ENCODE measurements at places on chromosomes 11 and 22.

DNA sequence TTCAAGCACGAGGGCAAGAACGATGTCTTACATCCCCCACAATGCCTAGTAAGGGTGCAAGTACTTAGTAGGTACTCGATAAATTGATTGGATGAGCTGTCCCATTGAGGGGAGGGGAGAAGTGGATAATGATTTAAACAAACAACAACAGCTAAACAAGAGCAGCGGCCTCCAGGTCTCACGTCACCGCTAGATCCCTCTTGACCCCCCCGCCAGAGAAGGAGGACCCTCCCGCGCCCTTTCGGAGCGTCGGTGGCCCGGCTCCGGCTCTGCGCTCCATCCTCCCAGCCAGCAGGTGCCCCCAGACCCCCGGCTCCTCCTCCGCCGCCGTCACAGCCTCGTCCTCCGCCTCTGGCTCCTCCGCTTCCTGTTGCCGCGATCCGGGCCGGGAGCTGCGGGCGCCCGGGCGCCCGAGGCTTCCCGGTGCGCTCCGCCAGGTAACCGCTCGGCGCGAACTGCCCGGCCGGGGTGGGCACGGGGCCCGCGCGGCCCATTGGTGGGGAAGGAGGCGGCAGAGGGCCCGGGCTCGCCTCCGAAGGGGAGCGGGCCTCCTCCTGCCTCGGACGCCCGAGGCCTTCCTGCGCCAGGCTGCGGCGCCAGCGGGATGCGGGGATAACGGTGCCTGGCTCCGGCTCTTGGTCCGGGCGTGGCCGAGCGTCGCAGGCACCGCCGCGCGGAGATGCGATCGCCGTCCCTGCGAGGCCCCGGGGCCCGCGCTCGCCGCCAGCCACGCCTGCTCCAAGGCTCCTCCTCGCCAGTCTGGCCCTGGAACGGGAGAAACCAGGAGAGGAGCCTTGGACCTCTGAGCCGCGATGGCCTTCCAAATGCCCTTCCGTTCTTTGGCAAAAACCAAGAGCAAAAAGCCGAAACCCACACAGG lies at the start of gene TLCD5:
Gene TLCD5, plus strand, starts transcription at position 368 of the 879 bp plus-strand sequence. CDS start 2,143 bp downstream, outside the sequence.
- no peak for DNase-seq

DNA sequence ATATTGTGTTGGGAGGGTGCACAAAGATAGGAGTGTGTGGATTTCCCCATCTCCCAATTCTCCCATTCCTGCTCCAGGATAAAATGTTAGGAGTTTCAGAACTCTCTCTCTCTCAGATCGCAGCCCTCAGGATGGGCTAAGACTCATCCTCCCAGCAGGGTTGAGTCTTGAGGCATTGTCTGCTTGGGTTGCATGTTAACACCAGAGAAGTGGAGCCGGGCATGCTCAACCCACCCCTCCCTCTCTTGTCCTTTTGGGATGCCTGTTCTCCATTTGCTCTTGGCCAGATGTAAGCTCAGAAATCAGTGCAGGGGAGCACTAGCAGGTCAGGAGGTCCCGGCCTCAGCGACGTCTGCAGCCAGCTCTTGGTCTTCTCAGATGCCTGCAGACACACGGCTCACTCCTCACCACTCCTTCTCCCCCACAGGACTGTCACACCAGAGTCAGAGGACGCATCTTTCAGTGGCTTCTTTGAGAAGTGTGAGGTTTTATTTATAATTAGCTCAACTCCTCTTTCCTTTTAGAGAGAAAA lies 1456.5 kb downstream of the TBC1D22A start:
- no peak for DNase-seq

DNA sequence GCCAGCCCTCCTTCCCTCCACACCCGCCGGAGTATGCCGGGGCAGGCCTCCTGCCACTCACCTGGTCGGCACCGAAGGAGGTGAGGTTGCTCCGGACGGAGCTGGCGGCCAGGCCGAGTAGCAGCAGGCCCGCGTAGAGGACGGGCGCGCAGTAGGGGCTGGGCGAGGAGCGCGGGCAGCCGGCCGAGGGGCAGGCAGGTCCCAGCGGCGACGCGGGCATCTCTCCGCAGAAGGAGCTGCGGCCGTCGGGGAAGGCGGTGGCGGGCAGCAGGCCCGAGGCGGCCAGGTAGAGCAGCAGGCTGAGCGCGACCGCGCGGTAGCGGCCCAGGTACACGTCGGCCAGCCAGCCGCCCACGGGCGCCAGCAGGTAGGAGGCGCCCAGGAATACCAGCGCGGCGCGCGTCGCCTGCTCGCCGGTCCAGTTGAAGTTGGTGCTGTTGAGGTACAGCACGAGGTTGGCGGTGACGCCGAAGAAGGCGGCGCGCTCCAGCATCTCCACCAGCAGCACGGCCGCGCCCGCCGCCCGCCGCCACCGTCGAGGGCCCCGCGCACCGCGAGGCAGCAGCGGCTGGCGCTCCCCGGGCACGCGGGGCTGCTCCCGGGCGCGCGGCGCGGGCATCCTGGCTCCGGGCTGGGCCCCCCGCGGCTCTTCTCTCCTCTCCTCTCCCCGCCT lies 907 bp downstream of the SLC15A3 start:
- no peak for DNase-seq

DNA sequence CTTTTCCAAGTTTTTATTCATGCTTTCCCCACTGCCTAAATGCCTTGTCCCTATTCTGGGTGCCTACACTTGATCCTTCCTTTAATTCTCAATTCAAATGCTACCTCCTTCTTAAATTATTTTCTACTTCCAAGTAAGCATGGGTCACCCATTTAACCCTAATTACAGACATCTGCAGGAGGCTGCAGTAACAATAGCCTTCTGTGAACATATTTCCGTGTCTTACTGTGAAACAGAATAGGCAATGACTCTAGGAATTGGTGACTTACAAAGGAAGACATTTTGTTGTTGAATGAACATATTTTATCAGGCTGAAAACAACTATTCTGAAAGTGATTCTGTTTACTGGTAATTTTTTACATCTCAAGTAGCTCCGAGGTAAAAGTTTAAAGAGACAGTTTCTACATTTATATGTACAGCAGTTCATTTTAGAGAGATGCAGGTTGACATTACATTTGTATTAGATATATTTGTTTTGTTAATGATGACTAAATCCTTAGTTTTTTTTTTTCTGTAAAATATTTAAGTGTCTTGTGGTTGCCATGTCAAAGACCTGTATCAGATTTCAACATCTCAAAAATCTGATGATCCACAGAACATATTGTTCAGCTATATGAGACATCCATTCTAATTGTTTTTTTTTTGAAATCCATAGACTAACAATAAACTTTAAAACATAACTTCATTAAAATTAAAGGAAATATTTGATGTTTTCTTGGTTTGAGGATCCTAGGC lies 316.8 kb downstream of the CASP12 start:
- no peak for DNase-seq

GRCh38 chr11:68798221-68798813 lies 43.4 kb downstream of the CPT1A start:
- DNase-seq = no peak

GRCh38 chr22:35619336-35620094 lies 2.4 kb upstream of the MB start:
- no peak for DNase-seq

- no peak for DNase-seq
Observed at GRCh38 chr22:31346733-31347250, 646 bp upstream of the PATZ1 start.

DNA sequence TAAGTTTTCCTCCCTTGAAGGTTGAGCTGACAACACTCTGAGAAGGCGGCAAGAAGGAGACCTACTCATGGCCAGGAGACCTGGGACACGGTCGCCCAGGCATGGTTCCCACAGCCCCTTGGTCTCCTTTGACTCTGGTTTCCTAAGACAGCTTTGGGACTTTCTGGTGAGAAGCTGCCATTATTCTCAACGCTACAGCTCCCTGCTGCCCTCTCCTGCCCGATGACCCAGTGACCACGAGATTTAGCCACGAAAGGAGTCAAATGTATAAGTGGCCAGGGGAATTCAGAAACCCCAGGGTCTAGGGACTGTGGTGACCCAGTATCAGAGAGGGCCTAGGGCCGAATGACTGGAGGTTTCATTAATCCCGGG lies 699 bp upstream of the SDF2L1 start:
- DNase-seq = no peak

GRCh38 chr22:35425971-35426800 lies 26.2 kb downstream of the MCM5 start:
- no peak for DNase-seq

Data from AG09319 (cell line).